Uterine smooth muscle cell (primary cell): ENCODE measurements at places on chromosomes 5 and 9. TPM values are rescaled to one million over a fixed set of nuclear protein-coding genes. Genes with fewer than 3 reads are reported as not detected.

TAF11L14 gene
- not detected in 2 replicates for total RNA-seq

MAMDC4 gene
- total RNA-seq: 1.1 and 3.1 TPM in 2 replicates

GOLGA1 gene
- total RNA-seq: 13.1 and 16.0 TPM in 2 replicates

IL4 gene
- not detected in 2 replicates for total RNA-seq

C9orf43 gene
- 0.25 and 0.77 TPM in 2 replicates for total RNA-seq

FBLL1 gene
- total RNA-seq: 0.33 and 0.75 TPM in 2 replicates

PCDHAC2 gene
- total RNA-seq: 0.55 and 1.9 TPM in 2 replicates

CTNND2 gene
- not detected in 2 replicates for total RNA-seq

SDHA gene
- total RNA-seq: 133 and 176 TPM in 2 replicates

ZNF366 gene
- total RNA-seq: under 0.01 TPM in 1 of 2 replicates, not detected in the other

OGN gene
- 0.33 and 0.37 TPM in 2 replicates for total RNA-seq
